ENCODE measurements at places on chromosomes 11 and 22. TPM values are rescaled to one million over a fixed set of nuclear protein-coding genes. Genes with fewer than 3 reads are reported as not detected.

DNA sequence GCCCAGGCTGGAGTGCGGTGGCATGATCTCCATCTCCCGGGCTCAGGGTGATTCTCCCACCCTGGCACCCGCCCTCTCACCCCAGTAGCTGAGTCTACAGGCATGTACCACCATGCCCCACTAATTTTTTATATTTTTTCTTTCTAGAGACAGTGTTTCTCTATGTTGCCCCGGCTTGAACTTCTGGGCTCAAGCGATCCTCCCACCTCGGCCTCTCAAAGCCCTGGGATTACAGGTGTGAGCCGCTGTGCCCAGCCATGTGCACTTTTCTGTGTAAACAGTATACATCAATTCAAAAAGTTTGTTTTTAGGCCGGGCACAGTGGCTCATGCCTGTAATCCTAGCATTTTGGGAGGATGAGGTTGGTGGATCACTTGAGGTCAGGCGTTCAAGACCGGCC is 14.7 kb downstream of the GRIK4 start:
- no peak for DNase-seq

DNA sequence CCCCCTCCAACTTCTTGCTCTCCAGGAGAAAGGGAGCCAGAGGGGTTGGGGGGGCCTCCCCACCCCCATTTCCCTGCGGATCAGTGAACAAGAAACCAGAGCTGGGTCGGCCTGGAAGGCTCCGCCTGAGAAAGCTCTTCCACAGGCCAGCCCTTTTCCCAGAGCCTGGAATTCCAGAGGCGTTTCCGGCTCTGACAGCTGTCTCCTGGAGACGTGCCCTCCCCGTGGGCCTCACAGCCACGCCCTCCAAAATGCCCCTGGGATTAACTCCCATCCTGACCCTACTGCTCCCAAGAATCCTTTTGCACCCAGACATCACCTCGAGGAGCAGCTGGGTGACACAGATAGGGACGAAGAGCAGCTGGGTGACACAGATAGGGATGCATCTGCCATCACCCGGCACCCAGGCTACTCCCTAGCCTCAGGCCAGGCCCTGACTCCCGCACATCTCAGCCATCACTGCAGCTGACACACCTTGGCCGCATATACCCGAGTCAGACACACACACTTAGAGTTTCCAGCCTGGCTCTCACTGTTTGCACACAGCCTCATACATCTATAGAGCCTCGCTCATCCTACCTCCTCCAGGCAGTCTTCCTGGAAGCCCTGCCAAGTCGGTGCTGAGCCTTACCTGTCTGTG is 7.6 kb upstream of the CDC42EP1 start:
- DNase-seq, result no peak

DNA sequence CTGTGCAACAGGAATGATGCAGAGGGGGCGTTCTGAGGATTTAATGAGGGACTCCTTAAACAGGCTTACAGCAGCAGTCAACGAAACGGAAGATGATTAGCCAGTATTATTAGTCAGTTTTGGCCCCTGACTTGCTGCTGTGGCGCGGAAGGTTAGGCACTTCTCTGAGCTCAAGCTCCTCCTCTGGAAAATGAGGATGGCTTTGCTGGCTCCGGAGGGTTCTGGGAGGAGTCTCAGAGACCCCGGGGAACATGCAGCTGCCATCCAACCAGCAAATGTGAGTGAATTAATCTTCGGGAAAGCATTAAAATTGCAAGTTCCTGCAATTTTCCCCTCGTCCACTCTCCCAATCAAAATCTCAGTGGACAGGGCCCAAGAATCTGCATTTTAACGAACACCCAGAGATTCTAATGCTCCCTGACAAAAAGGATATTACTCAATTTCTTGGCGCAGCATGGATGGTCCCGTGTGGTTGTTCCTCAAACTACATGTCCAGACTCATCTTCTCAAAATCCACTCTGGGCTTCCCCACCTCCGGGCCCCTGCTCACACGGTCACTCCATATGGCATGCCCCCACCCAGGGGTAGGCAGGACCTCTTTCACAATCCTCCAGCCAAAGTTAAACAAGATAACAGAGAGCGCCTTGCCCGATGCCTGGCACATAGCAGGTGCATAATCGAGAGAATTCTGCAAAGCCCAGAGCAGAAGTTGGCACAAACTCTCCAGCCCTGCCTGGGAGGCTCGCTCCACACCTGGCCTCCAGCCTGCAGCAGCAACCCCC is 6.4 kb downstream of the ELFN2 start:
- no peak for DNase-seq

DNA sequence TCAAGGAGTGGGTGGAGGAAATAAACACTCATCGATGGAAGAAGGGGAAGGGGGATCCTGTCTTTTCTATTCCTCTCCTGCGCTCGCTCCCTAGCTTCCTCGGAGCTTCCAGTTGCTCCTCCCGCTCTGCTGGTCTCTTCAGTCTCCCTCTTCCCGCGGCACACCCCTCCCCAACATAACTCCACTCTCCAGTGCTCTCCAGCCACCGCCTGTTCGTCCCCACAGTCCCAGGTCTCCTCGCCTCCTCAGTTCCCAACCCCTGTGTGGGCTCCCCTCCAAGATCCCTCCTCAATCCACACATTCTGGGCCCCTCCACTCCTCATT is 438 bp downstream of the ZW10 start:
- DNase-seq, result no peak

- no peak for DNase-seq
These were observed 366.0 kb upstream of the PDGFD start for GRCh38 chr11:104529906-104530305.

- DNase-seq, result no peak
These were observed 492.9 kb downstream of the SOX6 start for GRCh38 chr11:15863411-15863810.

DNA sequence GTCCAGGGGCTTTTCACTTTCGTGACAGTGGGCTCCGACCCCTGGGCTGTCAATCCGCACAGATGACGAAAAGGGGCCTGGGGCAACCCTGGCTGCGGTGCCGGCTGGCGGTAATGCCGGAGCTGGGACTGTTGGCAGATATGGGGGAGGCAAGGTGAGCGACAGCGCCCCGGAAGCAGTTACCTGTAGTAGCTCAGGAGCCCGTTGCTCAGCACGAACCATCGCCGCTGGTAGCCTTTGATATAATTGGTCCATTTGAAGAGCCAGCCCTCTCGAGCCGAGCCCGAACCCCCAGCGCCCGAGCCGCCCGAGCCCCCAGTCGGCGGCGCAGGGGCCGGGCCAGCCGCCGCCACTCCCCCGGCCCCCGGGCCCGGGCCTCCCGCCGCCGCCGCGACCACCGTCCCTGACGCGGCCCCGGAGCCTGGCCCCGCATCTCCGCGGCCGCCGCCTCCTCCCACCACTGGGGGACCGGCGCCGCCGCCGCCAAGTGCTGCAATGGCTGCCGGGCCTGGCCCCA is 396 bp downstream of the OSBP start:
- peak; percentile 62 for DNase-seq

DNA sequence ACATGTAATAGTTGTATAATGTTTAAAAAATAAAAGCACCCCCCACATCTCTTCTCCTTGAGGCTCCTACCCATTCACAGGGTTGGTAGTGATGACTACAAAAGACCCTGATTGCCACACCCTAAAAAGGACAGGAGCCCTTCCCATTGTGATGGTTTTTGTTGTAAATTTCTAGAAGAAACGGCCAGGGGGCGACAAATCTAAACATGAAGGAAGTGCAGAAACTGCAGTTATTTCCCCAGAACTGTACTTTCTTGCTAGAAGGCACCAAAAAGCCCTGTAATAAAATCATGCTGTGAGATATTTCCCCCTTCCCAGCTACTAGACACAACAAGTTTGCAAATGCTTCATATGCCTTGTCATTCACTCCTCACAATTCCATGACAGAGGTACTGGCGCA is 10.8 kb downstream of the PRR5L start:
- DNase-seq, result no peak

GRCh38 chr11:119376197-119376847 is 5.2 kb downstream of the USP2 start:
- no peak for DNase-seq

GRCh38 chr11:9887472-9887871 is 223.6 kb downstream of the SWAP70 start:
- DNase-seq, result no peak

DNA sequence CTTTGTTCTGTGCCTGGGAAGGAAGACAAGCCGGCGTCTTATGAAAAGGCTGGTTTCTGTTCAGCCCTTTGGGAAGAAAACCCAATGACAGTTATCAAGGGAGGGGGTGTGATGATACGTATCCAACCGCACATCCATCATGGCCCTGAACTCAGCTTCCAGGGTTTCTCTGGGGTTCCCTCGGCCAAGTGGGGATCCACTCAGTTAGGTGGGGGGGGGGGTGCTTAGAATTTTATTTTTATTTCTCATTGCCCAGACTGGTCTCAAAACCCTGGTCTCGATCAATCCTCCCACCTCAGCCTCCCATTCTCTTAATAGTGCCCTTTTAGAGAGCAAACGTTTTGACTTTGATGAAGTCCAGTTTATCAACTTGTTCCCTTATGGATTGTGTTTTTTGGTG is 25.7 kb downstream of the KCNQ1 start:
- no peak for DNase-seq

DNA sequence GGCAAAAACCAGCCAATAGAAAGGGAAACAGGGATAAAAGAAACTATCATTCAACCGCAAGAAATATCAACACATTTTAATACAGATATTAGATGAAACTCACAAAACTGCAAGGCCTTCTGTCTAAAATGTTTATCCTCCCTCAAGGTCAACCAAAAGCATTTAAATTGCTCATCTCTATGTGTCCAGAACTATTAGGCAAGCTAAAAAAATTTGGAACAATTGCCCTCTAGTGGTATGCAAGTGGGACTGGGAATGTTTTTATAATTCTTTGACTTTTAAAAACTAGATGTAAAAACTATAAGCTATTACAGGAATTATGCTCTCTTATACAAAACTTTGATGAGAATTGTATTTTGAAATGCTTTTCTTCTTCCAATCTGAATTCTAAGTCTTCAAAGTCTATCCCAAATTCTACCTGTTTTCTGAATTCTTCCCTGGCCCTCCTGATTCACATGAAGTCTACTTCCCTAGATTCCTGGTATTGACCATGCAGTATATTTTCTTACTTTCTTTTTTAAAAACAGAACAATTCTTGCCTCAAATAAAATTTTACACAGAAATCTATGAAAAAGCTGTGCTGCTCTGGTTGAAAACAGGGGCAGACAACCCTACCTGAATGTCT is 4.9 kb downstream of the CWC15 start:
- no peak for DNase-seq

DNA sequence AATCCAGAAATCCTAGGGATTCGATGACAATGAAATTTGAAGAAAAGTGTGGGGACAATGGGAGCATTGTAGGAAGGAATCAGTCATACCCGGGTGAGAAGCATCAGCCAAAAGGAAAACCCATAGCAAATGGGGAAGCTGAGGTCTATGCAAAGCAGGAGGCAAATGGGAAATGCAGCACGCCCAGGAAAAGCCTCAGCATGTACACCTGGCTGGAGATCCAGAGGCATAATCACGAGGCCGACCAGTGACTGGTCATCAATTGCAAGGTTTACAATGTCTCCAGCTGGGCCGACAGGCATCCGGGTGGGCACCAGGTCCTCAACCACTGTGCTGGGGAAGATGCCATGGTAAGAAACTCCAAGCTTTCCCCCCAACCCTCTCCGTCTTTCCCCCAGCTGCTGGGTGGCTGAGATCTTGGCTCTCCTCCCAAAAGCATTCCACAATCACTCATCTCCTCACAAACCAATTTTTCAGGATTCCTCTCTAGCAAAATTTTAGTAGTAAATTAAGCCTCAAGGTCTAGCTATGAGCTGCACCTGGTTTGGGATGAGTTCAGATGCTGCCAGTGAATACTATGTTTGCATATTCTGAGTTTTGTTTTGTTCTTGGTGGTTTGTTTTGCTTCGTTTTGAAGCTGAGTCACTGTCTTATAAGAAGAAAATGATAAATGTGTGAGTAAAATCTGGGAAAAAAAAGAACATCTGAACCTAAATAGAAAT is 98.0 kb upstream of the OR5AK2 start:
- no peak for DNase-seq

DNA sequence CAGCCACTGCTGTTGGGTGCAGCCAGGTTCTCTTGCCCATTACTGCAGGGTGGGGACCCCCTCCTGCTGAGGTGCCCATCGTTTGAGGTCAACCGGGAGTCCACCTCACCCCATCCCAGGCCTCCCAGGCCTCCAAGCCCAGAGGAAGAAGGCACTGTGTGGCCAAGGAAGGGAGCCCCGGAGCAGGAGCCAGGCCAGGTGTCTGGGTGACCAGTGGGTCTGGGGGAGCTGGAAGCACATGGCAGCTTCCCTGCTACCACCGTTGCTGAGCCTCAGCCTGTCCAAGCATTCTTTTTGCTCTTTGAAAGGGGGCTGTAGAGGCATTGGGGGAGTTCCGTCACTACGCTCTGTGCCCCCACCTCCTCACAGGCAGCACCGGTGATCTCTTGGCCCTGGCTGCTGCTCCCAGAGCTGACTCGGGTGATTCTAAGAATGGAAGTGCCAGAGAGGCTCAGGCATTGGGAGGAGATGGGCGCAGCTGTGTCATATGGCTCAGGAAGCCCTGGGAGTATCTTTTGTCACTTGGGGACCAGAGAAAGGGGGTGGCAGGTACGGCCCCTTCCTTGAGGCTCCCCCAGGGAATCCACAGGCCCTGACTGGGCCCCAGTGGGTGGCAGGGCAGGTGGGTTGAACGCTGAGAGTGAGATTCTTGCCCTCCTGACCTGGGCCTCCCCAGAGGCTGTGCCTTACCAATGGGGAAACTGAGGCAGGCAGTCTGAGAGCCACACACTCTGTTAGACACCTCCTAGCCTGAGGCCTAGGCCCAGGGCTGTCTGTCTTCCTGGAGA is 1.9 kb downstream of the SEPTIN5 start:
- DNase-seq, result no peak

- peak; percentile 2 for DNase-seq
These were observed 6.7 kb upstream of the FGF3 start for GRCh38 chr11:69825941-69826340.

GRCh38 chr22:23071230-23072076 is 1.1 kb downstream of the GNAZ start:
- DNase-seq, result peak; percentile 53

- DNase-seq, result no peak
These were observed 8.0 kb downstream of the POU2AF1 start for GRCh38 chr11:111370902-111371578.

- no peak for DNase-seq
These were observed 33.5 kb upstream of the TXNRD2 start for GRCh38 chr22:19974935-19975706.

- peak; percentile 92 for DNase-seq
These were observed 8.6 kb upstream of the GTSE1 start for GRCh38 chr22:46287873-46288751.

GRCh38 chr11:31871310-31872075 is 60.4 kb upstream of the PAX6 start:
- DNase-seq, result no peak

GRCh38 chr22:44171561-44171960 is 9.2 kb upstream of the PARVG start:
- DNase-seq, result no peak

C22orf23 gene
- total RNA-seq, result not detected

BIK gene
- not detected for total RNA-seq

SLC17A6 gene
- total RNA-seq, result not detected

MAJIN gene
- not detected for total RNA-seq

MRGPRF gene
- total RNA-seq, result not detected

GALNT18 gene
- total RNA-seq, result 0.73 TPM

APOBEC3B gene
- total RNA-seq, result 12.4 TPM

TRIM66 gene
- total RNA-seq, result 27.7 TPM

CSTPP1 gene
- total RNA-seq, result 23.8 TPM

MOV10L1 gene
- total RNA-seq, result not detected
